Aorta (tissue), 5 donors: ENCODE measurements at places on chromosomes 4 and X. TPM values are rescaled to one million over a fixed set of nuclear protein-coding genes. Genes with fewer than 3 reads are reported as not detected.
A peak's percentile ranks its signal among the peaks of the same experiment; 100 is the strongest.

DNA sequence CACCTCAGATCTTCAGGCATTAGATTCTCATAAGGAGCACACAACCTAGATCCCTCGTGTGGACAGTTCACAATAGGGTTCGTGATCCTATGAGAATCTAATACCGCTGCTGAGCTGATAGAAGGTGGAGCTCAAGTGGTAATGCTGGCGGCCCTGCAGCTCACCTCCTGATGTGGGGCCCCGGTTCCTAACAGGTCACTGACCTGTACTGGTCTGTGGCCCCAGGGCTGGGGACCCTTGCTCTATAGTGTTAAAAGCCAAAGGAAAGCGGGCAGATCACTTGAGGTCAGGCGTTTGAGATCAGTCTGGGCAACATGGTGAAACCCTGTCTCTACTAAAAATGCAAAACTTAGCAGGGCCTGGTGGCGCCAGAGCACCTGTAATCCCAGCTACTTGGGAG, 1047.0 kb upstream of the FTHL17 start:
- DNase-seq, result no peak

GRCh38 chr4:93710847-93711430, 117.6 kb upstream of the ATOH1 start:
- no peak for DNase-seq

DNA sequence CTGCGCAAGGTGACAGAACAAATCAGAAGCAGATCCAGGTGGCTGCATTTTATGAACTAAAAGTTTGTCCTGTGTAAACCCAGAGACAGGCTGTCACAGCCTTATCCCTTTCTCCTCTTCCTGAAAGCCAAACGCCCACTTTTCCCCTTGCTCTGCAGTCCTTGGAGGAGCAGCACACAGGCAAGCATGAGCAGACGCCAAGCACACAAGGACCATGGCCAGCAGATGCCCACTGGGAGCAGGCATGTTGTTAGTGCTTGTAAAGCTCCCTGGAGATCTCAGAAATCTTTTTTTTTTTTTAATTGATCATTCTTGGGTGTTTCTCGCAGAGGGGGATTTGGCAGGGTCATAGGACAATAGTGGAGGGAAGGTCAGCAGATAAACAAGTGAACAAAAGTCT, 11.5 kb upstream of the HOPX start:
- DNase-seq, result no peak

DNA sequence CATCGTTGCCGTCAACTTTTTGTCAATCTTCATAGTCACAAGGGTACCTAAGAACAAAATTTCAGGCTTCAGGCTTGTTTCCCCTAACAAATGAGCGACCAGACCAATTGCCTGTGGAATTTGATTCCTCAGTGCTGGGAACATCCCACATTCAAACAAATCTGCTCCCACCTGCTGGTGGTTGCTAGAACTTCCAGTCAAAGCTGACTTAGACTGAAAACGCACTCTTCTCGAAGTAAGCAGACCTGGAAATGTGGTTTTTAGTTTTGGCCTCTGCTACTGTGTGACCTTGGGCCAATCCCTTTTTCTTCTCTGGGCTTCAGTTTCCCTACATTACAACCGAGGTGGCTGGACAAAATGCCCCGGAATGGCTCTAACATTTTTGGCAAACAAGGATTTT, 1.8 kb upstream of the GABRQ start:
- DNase-seq, result no peak

- DNase-seq, result no peak
Observed at GRCh38 chr4:156962528-156962974, 9.0 kb downstream of the PDGFC start.

GRCh38 chr4:128349921-128350320, 62.3 kb upstream of the PGRMC2 start:
- DNase-seq, result no peak

GRCh38 chrX:24643116-24643515, 4.0 kb downstream of the PCYT1B start:
- DNase-seq, result no peak

GRCh38 chrX:118593407-118593806, 97.8 kb downstream of the DOCK11 start:
- DNase-seq, result no peak

DNA sequence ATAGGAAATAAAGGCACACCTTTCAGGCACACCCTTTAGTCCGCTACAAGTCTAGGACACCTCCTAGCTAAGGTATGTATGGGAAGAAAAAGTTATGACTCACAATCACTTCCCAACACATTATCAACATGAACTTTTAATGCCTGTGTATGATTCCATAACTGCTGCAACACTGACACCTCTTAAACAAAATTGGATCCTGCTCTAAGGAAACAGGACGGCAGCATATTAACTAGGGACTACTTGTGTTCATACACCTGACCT, 2.4 kb upstream of the PPP3CA start:
- DNase-seq, result no peak

- no peak for DNase-seq
Observed at GRCh38 chr4:5968246-5968645, 50.0 kb downstream of the C4orf50 start.

- DNase-seq, result no peak
Observed at GRCh38 chr4:83029688-83030087, 5.3 kb upstream of the COPS4 start.

- no peak for DNase-seq
Observed at GRCh38 chrX:19535476-19535875, 20.2 kb upstream of the MAP3K15 start.

GRCh38 chr4:95283320-95283719, 265.5 kb downstream of the UNC5C start:
- no peak for DNase-seq

DNA sequence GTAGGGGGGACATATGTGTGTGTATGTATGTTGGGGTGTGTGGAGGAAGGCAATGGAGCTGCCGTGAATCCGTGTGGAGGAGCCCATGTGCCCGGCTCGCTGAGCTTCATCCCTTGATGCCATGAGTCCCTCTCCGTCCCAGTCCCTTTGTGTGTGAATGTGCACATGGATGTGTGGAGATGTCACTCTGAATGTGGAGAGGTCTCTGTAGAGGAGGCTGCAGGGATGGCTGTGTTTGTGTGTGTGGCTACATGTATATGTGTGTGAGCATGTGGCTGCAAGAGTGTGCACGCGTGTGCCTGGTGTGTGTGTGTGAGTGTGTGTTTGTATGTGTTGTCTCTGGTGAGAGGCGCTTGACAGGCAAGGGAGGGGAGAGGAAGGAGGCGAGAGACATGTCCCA, 1.3 kb downstream of the DLG3 start:
- DNase-seq, result no peak

DNA sequence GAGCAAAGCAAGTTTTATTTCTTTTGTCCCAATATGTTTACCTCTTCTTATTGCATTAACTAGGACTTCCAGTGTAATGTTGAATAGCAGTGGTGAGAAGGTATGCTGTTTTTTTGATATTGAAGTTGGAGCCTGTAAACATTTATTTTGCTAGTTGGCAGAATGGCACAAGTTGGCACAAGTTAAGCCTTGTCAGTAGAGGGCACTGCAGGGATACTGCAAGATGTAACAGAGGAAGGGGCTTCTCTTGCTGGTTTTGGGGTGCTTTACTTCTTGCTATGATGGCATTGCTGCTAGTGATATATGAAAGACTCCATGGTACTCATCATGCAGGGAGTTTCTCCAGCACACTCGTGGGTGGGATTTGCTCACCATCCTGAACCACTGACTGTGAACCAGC, 327.3 kb upstream of the ARX start:
- no peak for DNase-seq

GRCh38 chr4:94341481-94342370, 910 bp downstream of the HPGDS start:
- no peak for DNase-seq

DNA sequence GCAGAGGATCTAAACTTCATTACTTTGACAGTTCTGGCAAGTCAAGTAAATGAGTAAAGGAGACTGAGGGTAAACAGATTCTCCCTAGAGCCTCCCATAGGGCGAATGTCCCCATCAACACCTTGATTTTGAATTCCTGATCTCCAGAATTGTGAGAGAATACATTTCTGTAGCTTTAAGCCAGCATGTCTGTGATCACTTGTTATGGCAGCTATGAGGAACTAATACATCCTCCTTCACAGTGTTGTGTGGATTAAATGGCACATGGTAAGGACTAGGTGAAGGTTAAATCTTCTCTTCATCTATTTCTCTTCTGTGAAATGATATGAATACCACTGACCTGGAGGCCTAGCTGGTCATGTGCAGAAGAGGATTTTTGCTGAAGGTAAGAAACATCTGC, 137.3 kb downstream of the CPEB2 start:
- no peak for DNase-seq

DNA sequence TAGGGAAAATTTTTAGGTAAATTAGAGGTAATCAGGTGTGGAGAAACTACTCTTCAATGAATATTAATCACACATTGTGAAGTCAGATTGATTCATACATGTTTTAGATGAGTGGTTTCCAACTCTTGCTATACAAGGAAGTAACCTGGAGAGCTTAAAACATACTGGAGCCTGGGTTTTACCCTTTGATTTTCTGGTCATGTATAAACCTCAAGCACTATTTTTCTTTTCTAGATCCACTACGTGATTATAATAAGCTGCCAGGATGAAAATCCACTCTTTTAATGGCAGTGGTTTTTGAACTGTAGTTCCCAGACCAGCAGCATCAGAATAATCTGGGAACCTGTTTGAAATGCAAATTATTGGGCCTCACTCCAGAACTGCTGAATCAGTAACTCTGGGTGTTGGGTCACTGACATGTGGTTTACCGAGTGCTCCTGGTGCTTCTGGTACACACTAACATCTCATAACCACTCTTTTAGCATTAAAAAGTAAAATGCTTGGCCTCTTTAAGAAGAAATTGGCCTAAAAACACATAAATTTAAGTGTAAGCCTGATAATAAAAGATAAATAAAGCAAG, 63.4 kb downstream of the DCAF12L1 start:
- DNase-seq, result no peak

GRCh38 chr4:74335341-74336021, 27.2 kb downstream of the EPGN start:
- DNase-seq, result no peak

- DNase-seq, result no peak
Observed at GRCh38 chrX:101744085-101744484, 84.4 kb upstream of the ARMCX2 start.

GRCh38 chr4:56505269-56506130, at the start of gene ARL9:
Gene ARL9 (plus strand): TSS chr4:56505791. CDS start chr4:56505863, 72 bp downstream.
- DNase-seq, result peak; percentile 85

DNA sequence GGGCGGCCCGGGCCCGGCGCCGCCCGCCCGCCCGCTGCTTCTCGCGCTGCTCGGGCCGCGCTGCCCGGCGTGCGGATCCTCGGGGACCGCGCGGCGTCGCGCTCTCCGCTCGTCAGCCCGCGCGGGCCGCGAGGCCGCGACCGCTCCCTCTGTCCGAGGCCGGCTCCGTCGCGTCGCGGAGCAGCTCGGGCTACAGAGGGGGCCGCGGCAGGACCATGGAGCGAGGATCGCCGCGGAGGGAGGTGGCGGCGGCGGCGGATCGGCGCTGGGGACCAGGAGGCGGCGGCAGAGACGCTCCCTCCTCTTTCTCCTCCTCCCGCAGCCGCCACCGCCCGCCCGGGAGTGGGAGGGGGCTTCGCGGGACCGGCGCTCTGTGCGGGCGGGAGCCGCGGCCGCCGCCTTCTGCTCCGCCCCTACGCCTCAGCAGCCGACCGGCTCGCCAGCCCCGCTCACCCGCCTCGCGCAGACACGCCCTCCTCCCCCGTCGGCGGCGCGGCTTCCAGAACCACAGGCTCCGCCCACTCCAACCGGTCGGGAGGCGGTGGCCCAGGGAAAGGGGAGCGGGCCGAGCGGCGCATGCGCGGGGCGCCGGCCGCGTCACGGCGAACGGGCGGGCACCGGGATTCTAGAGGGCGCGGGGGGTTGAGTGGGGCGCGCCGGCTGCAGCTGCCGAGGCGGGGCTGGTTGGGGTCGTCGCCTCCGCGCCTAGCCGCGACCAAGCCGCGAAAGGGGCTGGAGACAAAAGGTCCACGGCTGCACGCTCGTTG, at the start of gene CASK:
Gene CASK, minus strand, starts transcription at position 344 of the 767 bp plus-strand sequence. CDS start 566 bp downstream, outside the sequence.
- DNase-seq, result peak; percentile 95

HS3ST1 gene
- total RNA-seq, result 6.9 TPM

PDCL2 gene
- total RNA-seq, result not detected

TEX11 gene
- total RNA-seq, result not detected

UGT2B15 gene
- not detected for total RNA-seq

NKAP gene
- 8.0 TPM for total RNA-seq

PPARGC1A gene
- 2.6 TPM for total RNA-seq

NOX1 gene
- not detected for total RNA-seq

AREG gene
- total RNA-seq, result 22.4 TPM

LUZP4 gene
- total RNA-seq, result not detected

FAM120C gene
- 10.1 TPM for total RNA-seq

RASSF6 gene
- not detected for total RNA-seq

NAP1L2 gene
- total RNA-seq, result 5.6 TPM
